ENCODE measurements at places on chromosomes 4 and X.
A peak's percentile ranks its signal among the peaks of the same experiment; 100 is the strongest.

- no peak for DNase-seq
Measured at GRCh38 chrX:134251241-134251640, 14.3 kb downstream of the CCDC160 start.

GRCh38 chr4:157664726-157665125 lies 444.2 kb downstream of the GRIA2 start:
- no peak for DNase-seq

- no peak for DNase-seq
Measured at GRCh38 chr4:38503689-38504395, 160.2 kb upstream of the KLF3 start.

GRCh38 chrX:21764008-21764407 lies 6.1 kb upstream of the SMPX start:
- no peak for DNase-seq

DNA sequence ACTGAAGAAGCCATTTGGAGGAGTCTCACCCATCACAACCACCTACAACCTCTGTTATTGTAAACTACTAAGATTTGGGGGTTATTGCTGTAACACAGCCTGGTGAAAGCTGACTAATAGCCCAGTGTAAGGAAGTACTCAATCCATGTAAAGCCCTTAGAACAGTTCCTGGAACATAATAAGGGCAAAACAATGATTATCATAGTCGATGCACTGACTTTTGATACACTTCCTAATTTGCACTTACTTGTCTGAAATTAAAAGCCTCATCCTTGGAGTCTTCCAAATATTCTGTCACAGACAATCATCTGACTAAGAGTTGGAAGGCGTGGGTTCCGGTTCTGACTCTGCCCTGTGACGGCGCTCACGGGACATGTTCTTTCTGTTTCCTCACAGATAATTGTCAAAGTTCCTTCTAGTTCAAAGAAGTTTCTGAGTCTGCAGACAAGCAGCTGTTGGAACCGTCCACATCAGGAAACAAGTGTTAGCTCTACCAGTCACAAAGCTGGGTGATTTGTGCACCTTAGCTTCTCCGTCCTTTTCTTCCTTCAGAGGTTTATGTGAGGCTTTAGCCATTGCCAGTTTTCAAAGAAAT lies 33.4 kb upstream of the RASGEF1B start:
- no peak for DNase-seq

- no peak for DNase-seq
Measured at GRCh38 chrX:24920769-24921168, 95.0 kb downstream of the ARX start.

- no peak for DNase-seq
Measured at GRCh38 chr4:101850698-101851097, 60.2 kb downstream of the BANK1 start.

GRCh38 chr4:186485561-186486062 lies 69.8 kb downstream of the MTNR1A start:
- no peak for DNase-seq

DNA sequence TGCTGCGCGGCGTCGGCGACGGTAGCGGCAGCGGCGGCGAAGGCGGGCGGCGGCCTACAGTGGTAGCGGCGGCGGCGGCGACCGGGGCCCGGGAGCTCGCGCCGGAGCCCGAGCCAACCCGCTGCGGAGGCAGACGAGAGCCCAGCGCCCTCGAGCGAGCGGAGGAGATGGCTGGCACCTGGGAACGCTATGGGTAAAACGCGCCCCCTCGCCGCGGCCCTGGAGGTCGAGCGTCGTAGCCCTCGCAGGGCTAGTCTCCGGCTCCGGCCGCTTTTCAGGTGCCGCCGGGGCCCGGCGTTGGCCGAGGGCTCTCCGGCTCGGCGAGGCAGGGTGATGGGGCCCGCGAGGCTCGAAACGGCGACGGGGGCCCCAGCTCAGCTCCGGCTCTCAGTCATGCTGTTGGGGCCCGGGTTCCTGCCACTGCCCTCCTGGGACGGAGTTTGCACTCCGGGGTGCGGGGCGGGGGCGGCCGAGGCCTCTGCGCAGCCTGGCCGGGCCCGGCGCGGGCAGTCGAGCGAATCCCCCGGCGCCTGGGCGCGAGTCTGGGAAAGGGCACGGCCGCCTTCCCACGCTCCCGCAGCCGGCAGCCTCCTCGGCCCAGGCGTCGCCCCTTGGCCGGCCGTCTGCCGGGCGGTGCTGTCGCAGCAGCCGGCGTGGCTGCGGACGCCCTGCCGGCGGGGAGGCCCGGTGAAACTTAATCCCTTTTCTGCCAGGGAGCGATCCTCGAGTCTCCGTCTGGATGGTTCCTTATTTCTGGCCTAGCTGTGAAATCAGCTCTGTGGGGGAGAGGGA lies 768 bp downstream of the MID2 start:
- DNase-seq, result no peak

DNA sequence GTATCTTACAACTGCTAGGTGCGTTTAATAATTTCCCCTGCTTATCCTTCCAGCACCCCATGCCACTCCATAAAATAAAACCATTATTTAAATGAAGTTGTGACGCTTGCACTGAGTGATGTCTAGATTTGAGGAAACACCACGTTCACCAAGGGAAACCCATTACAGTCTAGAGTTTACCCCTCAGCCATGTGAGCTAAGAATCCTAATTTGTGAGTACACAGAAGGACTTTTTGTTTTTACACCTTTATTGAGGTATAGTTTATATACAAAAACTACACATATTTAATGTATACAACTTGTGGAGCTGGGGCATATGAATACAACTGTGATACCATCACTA lies 326.8 kb downstream of the RAPGEF2 start:
- DNase-seq, result no peak

- DNase-seq, result no peak
Measured at GRCh38 chr4:150818661-150819060, 196.4 kb downstream of the LRBA start.

- DNase-seq, result no peak
Measured at GRCh38 chrX:12777670-12778069, 13.5 kb upstream of the PRPS2 start.

- DNase-seq, result no peak
Measured at GRCh38 chr4:148442832-148443511, 758 bp upstream of the NR3C2 start.

DNA sequence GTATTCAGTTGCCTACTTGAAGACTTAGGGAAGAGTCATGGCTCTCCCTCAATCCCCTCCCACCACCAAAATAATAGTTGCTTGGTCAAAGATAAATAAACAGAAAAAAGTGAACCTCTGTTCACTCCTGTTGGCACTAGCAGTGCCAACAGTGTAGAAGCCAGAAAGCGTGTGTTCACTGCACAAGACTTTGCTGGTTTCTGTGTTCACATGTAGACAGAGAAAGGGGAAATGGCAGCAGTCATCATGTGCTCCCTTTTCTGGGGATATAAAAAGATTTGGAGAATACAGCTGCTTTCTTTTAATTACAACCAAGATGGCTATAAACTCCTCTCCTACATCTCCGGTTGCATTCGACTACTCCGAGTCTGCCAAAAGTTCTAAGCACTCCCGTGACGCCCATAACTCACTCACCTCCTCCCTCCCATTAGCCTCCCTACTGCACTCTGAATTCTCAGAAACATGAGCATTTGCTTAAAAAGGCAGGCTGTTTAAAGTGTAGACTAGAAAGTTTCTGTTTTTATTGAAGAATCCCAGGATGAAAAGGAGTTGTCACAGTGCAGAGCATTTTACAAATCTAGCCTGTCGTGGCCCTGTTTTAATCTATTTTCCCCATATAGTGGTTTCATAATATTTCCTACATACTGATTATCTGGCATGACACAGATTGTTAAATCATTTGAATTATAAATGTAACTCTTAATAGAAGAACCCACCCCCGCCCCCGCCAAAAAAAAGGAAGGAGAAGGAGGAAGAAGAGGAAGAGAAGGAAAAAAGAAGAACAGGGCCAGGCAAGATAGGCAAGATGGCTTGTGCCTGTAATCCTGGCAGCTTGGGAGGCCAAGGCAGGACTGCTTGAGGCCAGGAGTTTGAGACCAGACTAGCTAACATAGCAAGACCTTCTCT lies 16.7 kb downstream of the LGI2 start:
- no peak for DNase-seq

GRCh38 chrX:142671036-142671435 lies 354.7 kb upstream of the SPANXN4 start:
- DNase-seq, result no peak

DNA sequence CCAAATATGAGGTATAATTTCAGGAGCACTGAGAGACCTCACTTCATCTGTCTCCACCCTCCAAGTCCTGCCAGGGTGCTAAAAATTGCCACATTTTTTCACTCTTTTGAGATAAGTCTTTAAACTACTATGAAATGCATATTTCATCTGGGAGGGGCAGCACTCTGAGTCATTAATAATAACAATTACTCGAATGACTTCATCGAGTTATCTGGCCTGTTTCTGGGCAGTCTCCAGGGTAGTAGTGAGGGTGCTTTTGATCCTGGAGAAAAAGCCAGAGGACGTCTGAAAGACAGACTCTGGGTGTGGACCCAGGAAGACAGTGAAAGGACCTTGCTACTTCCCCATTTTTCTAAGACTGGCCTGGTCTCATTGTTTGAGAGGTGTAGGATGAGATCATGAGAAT lies 42.3 kb upstream of the SRD5A3 start:
- DNase-seq, result no peak

GRCh38 chrX:135396566-135396965 lies 25.2 kb upstream of the SMIM10L2A start:
- DNase-seq, result no peak

DNA sequence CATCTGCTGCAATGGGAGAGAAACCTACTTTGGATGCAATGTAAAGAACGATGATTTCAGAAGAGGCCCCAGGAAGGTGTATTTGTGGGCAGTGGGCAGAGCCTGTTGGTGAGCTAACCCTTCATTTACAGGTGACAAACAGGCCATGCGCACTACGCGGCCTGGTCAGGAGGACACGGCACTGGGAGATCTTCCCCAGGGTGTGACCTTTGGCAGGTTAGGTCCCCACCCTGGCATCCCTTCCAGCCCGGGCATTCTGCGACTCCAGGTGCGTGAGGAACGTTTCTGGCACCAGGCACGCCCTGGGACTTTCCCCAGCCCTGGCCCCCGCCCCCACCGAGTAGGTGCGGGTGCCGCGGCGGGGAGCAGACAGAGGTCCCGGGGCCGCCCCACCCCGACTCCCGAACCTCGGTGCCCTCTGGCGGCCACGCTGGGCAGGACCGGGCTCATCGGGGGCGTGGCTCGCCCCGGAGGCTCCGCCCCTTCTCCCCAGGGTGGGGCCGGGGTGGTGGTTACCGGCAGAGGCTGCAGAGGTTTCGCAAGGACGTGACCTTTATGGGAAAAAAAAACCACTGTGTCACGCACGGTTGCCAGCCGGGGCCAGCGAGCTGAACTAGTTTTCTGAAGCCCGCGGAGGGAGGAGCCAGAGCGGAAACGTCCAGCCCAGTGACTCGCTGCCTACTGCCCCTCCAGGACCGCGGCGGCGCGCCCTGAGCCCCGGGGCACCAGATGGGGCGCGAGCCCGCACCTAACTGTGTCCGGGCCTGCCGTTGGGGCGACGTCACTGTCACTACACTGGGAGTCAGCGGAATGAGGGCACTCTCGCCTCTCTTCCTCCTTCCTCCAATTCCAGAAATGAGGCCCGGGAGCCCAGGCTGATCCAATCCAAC lies 5.0 kb upstream of the NYX start:
- DNase-seq, result peak; percentile 65

- no peak for DNase-seq
Measured at GRCh38 chrX:122582280-122582974, 601.7 kb upstream of the GRIA3 start.

DNA sequence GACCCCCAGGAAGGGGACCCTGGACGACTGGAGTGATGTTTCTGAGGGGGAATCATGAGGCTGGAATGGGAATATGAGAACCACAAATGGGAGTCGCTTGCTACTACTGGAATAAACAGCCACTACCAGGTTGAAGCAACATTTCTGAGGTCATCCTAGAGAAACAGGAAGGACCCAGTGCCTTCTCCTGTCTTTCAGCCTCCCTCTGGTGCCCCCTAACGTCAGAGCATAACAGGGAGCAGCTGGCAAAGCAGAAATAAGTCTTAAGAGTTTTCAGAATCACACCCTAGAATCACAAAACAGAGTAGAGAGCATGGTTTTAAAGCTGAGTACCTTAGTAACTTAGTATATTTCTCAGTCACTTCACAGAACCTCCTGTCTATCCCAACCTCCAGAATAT lies 347.8 kb upstream of the PITX2 start:
- no peak for DNase-seq

- DNase-seq, result no peak
Measured at GRCh38 chr4:177441061-177441802, 1.0 kb downstream of the AGA start.

DNA sequence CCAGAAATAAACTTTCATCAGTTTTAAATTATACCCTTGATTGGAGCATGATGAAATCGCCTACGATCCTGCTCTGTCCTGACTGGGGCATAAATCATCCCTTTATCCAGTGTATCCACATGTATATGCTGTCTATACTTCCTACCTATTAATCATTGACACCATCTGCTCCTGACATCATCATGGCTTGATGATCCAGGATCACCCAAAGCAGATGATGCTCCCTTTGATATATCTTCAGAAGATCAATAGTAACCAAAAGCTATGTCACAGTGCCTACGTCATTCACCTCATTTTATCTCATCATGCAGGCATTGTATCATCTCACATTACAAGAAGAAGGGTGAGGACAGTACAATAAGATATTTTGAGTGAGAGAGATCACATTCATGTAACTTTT lies 137.5 kb downstream of the COMMD8 start:
- no peak for DNase-seq

- no peak for DNase-seq
Measured at GRCh38 chr4:47213106-47213505, 181.7 kb downstream of the GABRB1 start.

- no peak for DNase-seq
Measured at GRCh38 chr4:88277711-88278225, 6.6 kb downstream of the PPM1K start.

DNA sequence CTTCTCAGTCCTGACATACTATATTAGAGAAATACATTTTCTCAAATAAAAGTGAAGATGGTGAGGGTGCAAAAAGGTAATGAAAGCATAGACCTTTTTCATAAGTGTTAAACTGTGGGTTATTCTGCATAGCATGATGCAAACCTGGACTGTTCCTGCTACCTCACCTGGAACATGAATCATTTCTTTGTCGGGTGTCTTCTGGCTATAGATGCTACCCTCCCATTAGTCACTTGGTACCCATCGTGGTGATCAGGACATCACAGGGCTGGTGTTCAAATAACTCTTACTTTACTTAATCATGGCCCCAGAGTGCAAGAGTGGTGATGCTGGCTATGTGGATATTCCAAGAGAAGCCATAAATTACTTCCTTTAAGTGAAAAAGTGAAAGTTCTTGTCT lies 264.7 kb upstream of the AGA start:
- DNase-seq, result no peak

GRCh38 chr4:59374416-59374815 lies 1825.7 kb upstream of the ADGRL3 start:
- DNase-seq, result no peak

- no peak for DNase-seq
Measured at GRCh38 chr4:56426273-56426672, 9.1 kb downstream of the PPAT start.

DNA sequence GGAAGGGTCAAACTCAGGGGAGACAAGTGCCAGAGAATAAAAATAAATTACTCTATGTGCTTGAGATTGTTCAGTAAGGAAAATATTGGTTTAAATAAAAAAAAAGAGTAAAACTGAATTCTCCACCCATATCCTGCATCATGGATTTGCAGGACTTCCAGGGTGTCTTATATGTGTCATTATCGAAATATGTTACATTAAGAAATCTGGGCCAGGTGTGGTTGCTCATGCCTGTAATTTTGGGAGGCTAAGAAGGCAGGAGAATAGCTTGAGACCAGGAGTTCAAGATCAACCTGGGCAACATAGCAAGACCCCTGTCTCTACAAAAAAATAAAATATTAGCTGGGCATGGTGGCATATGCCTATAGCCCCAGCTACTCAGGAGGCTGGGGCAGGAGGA lies 104.9 kb downstream of the PPP3CA start:
- no peak for DNase-seq

- DNase-seq, result no peak
Measured at GRCh38 chr4:104879367-104879766, 267.3 kb upstream of the TET2 start.

Measured in NCI-H2227 treated with DMSO at 0.1 percent for 48 hours (cell line).